Cardiac septum (tissue), 1 donor: ENCODE measurements at places on chromosomes 13 and 19. TPM values are rescaled to one million over a fixed set of nuclear protein-coding genes. Genes with fewer than 3 reads are reported as not detected.

PSG2 gene
- not detected for total RNA-seq

- no peak for DNase-seq
Measured at GRCh38 chr19:1288833-1289685, 3.4 kb downstream of the EFNA2 start.

- peak; percentile 77 for DNase-seq
Measured at GRCh38 chr19:49106648-49107135, 7.5 kb upstream of the LIN7B start.

DNA sequence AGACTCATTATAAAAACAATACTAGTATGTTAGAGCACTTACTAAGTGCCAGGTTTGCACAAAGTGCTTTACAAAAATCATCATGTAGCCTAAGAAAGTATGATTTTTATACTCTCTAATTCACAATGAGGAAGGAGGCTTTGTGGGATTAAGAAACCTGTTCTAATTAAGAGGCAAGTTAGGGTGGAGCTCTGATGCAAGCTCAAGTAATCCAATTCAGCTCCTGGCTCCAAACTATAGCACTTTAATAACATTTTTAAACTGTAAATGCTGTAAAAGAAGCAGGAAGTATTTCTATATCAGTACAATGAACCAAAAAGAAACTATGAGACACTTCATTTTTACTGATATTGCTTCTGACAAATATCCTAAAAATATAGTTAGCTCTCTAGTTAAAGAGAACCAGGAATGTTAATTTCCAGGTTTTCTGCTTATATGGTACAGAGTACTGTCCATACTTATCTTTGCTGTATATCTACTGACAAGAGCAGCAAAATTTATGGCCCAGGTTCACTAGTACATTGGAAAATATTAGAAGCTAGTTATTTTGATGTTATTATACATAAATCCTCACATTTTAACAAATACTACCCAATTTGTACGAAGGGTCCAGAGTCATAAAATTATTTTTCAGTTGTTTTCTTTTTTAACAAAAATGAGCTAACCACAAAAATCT, 482.0 kb downstream of the DIAPH3 start:
- no peak for DNase-seq

DNA sequence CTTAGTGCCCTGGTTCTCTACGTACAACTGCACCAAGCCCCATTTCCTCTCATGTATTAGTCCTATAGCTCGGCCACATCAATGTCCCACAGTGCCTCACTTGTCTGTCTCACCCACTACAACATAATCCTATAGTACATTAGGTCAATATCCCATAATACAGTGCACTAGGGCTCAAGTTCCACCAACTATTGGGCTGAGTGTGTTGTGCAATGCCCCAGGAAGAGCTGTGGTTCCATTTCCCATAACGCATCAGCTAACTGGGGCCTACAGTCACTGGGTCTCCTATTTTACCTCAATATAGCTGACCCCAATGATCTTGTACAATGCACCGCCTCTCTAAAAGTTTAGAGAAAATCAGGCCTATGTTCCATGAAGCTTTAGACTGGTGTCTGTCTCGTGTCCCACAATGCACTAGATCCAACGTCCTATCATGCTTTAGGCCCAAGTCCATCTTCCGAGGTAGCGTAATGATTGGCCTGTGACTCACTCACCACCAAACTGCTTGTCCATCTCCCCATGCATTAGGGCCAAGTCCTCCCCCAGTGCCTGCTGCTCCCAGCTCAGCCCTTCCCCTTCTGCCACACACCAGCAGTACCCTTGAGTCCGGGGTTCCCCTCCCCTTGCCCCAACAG, 21.8 kb downstream of the TSKS start:
- no peak for DNase-seq

DNA sequence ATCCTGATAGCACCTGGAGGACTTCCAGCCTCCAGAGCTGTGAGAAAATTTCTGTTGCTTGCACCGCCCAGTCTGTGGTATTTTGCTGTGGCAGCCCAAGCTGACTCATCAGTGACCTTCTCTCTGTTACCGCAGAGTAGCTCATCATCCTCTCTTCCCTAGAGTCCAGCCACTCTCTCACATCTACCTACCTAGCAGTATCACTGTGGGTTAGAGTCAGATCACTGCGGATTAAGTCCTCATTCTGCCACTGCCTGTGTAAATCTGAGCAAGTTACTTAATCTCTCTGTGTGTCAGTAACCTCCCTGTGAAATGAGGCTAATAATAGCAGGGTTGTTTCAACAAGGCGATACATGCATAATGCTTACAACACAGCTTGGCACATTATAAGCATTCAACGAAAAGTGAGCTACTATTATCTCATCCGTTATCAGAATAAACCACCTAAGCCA, 40.3 kb upstream of the USPL1 start:
- DNase-seq, result no peak

DNA sequence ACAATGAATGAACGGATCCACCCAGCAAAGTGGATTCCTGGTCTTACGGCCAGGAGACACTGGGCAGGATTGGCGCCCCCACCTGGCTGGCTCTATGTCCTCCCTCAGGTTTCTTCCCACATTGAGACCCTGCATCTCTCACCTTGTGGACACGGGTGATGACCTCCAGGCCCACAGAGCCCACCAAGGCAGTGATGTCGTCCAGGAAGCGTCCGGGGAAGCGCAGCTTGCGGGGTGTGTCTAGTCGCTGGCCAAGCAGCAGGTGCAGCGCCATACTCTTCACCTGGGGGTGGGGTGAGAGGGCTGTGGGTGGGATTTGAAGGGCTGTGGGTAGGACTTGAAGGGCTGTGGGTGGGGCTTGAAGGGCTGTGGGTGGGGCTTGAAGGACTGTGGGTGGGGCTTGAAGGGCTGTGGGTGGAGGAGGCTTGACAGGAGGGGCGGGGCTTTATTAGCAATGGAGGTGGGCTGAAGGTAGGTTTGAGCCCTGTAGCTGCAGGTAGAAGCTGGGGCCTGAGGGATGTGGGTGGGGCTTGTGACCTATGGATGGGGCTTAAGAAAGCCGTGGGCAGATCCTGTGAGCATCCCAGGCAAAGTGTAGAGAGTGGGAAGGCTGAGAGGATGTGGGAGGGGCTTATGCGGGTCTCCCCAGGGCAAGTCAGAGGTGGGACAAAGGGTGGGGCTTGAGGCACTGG, 12.1 kb upstream of the ANGPTL8 start:
- DNase-seq, result no peak

- no peak for DNase-seq
Measured at GRCh38 chr13:45412274-45413049, 5.7 kb downstream of the SLC25A30 start.

- DNase-seq, result no peak
Measured at GRCh38 chr19:49832556-49832955, 14.5 kb downstream of the MED25 start.

DNA sequence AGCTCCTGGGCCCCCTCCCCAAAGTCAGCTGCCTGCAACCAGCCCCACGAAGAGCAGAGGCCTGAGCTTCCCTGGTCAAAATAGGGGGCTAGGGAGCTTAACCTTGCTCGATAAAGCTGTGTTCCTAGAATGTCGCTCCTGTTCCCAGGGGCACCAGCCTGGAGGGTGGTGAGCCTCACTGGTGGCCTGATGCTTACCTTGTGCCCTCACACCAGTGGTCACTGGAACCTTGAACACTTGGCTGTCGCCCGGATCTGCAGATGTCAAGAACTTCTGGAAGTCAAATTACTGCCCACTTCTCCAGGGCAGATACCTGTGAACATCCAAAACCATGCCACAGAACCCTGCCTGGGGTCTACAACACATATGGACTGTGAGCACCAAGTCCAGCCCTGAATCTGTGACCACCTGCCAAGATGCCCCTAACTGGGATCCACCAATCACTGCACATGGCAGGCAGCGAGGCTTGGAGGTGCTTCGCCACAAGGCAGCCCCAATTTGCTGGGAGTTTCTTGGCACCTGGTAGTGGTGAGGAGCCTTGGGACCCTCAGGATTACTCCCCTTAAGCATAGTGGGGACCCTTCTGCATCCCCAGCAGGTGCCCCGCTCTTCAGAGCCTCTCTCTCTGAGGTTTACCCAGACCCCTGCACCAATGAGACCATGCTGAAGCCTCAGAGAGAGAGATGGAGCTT, 4.7 kb upstream of the CEACAM5 start:
- DNase-seq, result no peak

GRCh38 chr19:34208291-34208884, 36.1 kb downstream of the LSM14A start:
- no peak for DNase-seq

DNA sequence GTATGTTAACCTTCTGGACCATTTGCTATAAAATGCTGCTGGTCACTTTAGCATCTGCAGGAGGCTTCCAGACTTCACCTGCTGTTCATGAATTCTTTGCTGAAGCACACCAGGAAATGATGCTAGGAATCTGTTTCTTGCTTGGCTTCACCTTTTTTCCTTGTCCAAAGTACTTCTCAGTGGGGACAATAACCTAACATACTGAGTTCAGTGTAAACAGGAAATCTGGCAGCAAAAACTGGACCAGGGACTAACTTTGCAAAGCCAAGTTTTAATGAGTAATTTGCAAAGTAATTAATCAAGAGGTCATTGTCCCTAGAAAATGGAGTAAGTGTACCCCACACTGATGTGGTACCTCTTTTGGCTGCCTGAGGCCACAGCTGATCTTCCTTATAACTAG, 128.4 kb downstream of the RXFP2 start:
- DNase-seq, result no peak

DNA sequence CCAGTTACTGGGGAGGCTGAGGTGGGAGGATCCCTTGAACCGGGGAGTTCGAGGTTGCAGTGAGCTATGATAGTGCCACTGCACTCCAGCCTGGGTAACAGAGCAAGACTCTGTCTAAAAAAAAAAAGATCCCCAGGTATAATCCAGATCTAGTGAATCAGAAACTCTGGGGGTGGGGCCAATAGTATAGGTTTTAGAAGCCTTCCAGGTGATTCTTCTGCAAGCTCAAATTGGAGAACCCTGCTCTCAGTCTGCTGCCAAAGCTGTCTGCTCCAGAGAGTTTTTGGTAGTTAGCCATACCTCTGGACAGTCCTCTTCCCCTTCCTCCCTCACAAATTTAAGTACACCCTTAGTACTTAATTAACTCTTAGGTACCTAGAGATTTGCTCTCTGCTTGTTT, 28.0 kb downstream of the SERP2 start:
- peak; percentile 29 for DNase-seq
